ENCODE measurements at places on chromosomes 6 and 20.

- no peak for DNase-seq
Observed at GRCh38 chr20:53748176-53748575, 154.5 kb upstream of the ZNF217 start.

GRCh38 chr6:52632011-52632410, 38.9 kb upstream of the TMEM14A start:
- DNase-seq: no peak

DNA sequence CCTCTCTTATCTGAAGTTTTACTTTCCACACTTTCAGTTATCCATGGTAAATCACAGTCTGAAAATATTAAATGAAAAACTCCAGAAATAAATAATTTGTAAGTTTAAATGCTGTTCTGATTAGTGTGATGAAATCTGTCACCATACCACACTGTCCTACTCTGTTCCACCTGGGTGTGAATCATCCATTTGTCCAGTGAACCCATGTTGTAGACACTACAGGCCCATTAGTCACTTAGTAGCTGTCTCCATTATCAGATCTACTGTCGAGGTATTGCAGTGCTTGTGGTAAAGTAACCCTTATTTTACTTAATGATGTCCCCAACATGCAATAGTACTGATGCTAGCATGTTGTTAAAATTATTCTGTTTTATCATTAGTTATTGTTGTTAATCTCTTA, 29.2 kb upstream of the MMS22L start:
- no peak for DNase-seq

- DNase-seq: no peak
Observed at GRCh38 chr6:41712651-41713103, 22.7 kb downstream of the TFEB start.

DNA sequence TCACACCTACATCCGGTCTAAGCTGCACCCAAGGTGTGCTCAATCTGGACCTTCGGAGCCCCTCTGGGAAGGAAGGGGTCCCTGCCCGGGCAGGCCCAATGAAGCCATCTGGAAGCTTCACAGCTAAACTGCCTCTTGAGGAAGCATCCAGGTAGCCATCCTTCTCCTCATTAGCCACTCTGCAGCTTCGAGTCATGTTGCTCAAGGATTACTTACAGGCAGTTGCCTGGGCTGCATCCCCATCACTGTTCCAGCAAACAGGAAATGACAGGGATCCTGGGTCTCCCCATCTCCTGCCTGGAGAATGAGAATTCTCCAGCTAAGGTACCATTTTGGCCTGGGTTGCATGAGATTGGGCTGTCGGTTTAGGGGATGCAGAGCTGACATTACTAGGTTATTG, 91.7 kb downstream of the ERMARD start:
- no peak for DNase-seq
